AG09319 (cell line): ENCODE measurements at places on chromosomes 3 and 15.
A peak's percentile ranks its signal among the peaks of the same experiment; 100 is the strongest.

DNA sequence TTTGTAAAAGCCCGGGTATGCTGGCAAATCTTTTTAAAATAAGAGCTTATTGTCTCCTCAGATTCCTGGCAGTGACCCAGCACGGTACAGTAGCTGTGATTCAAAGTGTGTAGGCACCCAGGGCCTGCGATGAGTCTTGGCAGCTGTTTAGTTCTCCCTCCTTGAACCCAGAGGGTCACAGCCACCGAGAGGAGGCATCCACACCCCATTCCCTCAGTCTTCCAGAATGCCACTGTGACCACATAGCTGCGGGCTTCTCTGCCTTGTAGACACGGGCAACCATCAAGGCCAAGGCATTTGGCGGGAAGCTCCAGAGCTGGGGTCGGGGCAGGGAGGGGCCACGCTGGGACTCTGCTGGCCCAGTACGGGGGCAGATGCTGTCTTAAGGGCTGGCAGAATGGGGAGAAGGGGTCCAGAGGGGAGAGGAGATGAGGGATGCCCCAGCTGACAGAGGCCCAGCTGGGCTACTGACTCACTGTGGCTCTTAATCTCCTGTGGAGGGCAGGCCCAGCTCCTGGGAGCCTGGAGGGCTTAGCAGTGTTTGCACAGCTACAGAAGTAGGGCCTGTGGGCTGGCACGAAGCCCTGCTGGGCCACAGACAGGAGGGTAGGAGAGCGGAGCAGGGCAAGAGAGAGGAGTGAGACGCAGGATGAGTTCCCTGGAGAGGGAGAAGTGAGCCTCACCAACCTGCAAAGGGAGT is 68.8 kb upstream of the DLG1 start:
- DNase-seq: no peak

DNA sequence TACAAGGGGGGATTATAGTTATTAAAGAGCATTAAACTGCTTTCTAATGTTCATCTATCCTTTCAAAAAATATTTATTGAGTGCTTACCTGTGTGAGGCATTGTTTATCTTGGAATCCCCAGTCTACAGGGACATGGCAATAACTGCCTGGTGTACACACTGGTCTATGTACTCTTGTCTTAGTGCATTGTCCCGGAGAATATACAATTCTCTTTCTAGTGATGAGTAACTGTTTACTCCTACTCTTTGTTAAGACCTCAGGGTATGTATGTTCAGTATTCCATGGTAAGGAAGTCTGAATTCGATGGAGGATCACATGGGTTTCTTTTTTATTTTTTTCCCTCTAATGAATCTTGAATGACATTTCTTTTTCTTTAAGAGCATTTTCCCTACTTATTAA is 772.4 kb upstream of the NR2F2 start:
- no peak for DNase-seq

GRCh38 chr3:99248913-99249312 is 347.4 kb upstream of the DCBLD2 start:
- no peak for DNase-seq

- no peak for DNase-seq
Measured at GRCh38 chr15:36936613-36937012, 163.7 kb downstream of the MEIS2 start.

- no peak for DNase-seq
Measured at GRCh38 chr15:64586259-64586870, 126.0 kb downstream of the ZNF609 start.

GRCh38 chr3:188721990-188722389 is 449.8 kb upstream of the TPRG1 start:
- DNase-seq: no peak

- no peak for DNase-seq
Measured at GRCh38 chr15:100597862-100598261, 4.1 kb downstream of the LINS1 start.

DNA sequence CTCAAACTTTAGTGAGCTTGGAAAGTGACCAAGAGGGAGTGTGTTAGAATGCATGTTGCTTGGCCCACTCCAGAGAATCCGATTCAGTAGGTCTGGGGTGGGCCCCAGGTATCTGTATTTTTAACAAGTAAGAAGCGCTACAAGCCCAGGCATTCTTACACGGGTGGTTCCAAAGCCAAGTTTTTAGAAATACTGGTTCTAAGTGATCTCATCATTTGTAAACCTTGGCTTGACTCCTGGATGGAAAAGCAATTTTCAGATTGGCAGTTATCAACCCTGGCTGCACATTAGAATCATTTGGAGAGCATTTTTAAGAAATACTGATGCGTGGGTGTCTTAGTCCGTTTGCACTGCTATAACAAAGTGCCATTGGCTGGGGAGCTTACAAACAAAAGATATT is 27.3 kb upstream of the ST8SIA2 start:
- DNase-seq: no peak

DNA sequence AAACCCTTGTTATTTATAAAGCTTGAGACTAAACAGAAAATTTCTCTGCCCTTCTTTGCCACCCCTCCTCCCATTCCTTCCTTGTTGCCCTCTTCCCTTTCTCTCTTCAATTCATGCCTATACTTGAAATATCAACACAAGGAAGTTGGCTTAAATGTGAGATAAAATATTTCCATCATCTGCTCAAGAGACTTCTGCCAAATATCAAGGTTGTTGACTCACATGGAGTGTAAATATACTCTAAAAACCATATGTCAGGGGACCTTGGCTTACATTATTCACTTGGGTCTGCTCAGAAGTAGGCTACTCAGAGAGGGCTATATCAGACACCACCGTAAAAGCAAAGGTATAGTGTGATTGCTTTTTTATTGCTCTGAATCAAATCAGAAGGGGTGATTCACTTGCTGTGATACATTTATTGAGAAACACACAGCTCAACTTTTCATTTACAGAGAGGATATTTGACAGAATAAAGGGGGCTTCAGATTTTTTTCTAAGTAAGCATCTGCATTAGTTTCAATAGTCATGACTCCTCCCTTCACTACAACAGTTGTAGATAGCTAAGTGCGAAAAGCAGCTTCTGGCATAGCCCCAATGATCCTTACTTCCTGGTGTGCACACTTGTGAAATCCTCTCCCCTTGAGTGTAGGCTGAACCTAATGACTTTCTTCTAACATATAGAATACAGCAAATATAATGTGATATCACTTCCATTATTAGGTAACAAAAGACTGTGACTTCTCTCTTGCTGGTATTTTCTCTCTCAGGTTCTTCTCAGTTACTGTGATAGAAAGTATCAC is 386.2 kb downstream of the EFHB start:
- no peak for DNase-seq

GRCh38 chr3:80439490-80439889 is 671.7 kb upstream of the ROBO1 start:
- DNase-seq: no peak

GRCh38 chr15:60835974-60836373 is 357.0 kb upstream of the ICE2 start:
- peak; percentile 31 for DNase-seq

DNA sequence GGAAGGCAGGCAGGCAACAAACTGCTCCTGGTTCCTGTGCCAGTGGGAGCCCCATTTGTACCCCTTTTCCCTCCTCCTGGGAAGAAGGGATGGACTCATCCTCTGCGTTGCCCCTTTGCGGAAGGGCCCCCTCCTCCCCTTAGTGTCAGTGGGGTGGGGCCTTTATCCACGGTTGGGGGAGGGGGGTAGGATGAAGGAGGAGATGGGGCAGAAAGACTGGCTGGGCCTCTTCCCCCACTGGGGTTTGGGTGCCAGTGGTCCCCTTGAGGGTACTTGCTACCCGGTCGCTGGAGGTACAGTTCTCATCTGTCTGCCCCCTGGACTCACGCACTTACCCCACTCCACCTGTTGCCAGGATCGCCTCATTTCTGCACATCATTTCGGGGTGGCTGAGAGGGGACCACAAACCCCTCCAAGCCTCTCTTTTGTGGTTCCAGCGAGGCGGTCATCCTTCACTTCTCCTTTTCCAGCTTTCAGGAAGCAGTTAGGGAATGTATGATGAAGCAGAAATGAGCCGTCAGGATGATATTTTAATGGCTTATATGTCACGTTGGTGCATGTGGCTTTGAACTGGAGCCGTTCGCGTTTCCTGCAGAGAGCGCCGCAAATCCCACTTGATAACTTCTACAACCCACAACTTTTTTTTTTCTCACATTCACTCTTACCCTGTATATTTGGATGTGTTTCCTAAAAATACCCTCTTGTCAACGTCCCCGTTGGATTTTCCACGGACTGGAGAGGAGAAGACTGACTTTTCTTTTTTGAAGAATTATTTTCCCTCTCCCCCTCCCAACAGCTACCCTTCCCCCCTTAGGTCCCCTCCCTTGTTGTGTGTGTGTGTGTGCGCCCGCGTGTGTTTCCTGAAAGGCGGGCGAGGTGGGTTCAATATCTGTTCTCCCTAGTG is at the start of gene ZIC4:
Gene ZIC4 (minus strand): TSS at position 516 of the 904 bp plus-strand sequence. CDS start 3,746 bp downstream, outside the sequence.
- no peak for DNase-seq

GRCh38 chr3:75180945-75181298 is 483.2 kb upstream of the FRG2C start:
- no peak for DNase-seq

GRCh38 chr3:44915702-44916438 is 41.5 kb downstream of the TGM4 start:
- DNase-seq: no peak

- DNase-seq: no peak
Measured at GRCh38 chr3:31508452-31509146, 24.1 kb upstream of the STT3B start.

DNA sequence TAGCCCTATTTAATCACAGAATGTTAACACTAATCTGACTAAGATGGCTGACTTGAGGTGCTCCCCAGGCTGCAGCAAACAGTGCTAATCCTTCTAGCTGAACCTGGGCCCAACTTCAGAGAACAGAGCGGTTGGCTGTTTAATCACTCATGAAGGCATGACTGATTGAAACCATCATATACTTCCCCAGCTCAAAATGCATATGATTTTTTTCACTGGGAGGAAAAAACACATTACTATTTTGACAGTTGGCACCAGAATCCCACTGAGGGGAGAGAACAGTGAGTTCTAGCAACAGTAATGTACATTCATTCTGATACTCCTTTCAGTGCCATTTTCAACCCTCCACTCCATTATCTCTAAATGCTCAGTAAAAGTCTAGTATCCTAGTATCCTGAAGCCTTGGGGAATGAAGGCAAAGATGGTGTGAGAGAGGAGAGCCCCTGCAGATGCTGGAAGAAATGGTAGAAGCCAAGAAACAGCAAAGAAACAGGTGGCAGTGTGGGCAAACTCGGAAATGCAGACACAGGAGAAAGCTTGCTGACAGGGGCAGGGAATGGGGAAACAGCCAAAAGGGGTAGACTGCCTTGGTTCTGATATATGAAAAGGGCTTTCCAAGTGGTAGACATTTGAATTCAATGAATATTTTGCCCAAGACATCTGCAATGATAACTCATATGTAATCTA is 34.4 kb upstream of the CASR start:
- DNase-seq: no peak

- DNase-seq: no peak
Measured at GRCh38 chr3:69209413-69209812, 87.0 kb upstream of the LMOD3 start.
